ENCODE measurements at places on chromosomes 16 and 17.

GRCh38 chr17:9414471-9414870 lies 161.1 kb downstream of the STX8 start:
- no peak for DNase-seq

DNA sequence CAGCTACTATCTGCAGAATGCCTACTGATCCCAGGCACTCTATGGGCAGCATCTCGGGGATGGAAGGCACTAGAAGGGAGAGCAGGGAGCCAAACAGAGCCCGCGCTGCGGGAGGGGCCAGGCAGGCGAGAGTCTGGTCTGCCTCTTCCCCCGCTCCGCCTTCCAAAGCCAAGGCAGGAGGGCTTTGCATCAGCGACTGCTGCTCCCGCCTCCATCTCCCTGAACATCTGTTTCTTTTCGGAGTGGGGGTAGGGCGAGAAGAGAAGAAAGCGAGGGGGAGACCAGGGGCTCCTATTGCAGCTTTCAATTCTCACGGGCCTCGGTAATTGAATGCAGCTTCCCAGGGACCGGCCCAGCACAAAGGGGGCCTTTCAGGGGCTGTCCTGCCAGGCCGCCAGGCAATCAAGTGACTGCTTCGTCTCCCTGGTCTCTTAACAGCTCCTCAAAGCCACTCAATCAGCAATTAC lies 31.4 kb upstream of the CDC42EP4 start:
- DNase-seq: peak; percentile 94

- DNase-seq: no peak
These were observed 7.9 kb upstream of the KCNJ16 start for GRCh38 chr17:70067134-70067533.

- peak; percentile 25 for DNase-seq
These were observed 9.4 kb downstream of the CMC2 start for GRCh38 chr16:80997139-80997798.

- no peak for DNase-seq
These were observed 4.9 kb upstream of the PGAP6 start for GRCh38 chr16:386641-387156.

- DNase-seq: no peak
These were observed 3.4 kb downstream of the USH1G start for GRCh38 chr17:74919440-74920305.

DNA sequence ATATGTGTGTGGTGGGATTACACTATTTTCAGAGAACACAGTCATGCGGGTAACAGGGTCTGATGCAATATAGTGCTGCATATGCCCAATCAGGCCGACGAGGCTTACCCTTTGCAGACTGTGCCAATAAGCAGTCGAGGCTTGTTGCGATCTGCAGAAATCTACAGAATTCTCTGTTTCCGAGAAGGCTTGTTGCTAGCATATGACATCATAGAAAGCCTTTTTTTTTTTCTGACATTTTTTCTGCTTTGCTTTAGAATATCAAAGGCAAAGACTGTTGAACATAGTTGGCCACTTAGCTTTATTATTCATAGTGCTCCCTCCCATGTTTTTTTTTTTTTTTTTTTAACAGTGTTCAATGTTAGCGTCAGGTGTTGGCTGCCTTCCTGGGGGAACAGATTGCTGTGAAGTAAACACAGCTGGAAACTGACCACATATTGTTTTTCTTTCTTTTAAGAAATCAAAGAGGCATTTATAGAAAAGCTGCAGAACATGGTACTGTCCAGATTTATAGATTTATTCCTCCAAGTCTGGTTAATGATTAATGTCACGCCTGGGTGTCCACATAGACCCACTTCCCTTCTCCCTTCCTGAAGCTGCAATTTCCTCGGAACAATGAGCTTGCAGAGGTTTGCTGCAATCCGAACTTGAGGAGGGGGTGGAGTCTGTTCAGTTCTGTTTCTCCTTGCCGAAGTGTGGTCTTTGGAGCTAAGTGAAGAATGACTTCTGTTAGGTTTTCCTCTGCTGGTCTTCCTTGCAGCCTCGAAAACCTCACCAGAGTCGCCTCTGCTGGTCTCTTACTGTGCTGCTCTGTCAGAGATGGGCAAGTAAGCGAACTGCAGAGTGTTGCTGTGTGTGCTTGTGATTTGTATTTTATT lies 87.3 kb downstream of the MAP2K6 start:
- DNase-seq: peak; percentile 72

DNA sequence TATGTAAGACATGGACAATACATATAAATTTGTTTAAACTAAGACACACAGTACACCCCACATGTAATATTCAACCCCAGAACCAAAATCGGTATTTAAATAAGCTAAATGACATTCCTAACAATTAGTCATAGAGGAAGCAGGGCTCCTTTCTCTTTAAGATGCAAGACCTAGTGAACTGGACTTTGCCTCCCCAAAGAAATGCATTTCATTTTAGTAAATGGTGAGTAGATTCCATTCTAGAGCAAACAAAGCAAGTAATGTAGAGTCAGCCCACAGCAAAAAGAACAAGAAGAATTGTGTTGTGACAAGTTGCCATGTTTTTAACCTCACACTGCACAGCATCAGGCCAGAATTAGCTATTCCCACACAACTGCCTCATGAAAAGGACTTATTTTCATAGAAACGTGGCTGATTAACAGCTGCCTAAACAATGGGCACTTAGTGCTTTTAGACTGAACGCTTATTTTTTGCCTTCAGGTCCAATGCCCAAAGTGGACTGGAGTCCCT lies 14.4 kb downstream of the DNAJC7 start:
- DNase-seq: no peak

DNA sequence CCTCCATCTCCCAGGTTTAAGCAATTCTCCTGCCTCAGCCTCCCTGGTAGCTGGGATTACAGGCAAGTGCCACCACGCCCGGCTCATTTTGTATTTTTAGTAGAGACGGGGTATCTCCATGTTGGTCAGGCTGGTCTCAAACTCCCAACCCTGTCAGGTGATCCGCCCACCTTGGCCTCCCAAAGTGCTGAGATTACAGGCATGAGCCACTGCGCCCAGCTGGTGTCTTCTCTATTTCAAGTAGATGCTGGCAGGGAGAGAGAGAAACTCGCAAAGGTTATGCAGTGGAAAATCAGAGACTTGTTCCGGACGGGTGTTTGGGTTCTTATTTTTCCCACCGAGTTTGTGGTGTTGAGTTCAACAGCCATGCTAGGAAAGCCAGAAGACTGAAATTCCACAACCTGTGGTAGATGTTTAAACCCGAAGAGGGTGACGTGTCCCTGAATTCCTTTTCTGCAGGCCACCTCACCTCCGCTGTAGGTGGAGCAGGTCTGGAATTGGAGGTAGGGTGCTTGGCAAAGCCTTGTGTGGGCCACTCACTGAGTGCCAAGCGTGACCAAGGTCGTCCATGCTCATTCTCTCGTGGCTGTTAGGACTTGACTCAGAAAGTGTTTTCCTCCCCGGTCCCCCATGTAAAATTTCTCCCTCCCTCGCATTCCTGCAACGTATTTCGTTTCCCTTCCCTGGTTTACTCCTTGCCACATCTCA lies 7.3 kb upstream of the ZDHHC7 start:
- no peak for DNase-seq

DNA sequence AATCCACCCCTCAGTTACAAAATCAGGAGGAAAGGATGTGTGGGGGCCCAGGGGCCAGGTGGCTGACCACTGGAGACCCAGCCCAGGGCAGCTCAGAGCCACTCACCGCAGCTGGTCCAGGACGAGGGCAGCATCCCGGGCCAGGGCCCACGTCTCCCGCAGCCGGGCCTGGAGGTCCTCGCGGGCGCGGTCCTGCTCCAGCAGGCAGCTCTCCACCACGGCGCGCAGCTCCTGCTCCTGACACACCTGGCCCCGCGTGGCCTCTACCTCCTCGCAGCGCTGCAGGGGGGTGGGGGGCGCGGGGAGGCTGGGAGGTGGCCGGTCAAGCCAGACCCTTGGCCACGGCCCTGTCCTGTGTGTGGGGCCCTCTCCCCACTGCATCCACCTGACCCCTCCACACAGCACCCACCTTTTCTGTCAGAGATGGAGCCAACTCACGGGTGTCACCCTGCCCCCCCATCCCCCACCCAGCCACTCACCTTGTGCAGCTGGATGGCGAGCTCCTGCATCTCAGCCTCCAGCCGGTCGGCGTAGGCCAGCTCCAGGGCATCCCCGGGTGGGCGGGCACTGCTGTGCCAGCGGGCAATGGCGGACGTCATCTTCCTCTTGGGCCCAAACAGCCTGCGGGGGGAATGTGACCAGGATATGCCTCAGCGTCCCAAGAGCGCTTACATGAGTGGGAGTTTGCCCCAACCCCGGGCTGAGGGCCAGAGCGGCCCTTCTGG lies 5.1 kb downstream of the NUDT16L1 start:
- no peak for DNase-seq

All from fibroblast of skin of right quadriceps (primary cell).